ENCODE measurements at places on chromosomes 5 and 9. TPM values are rescaled to one million over a fixed set of nuclear protein-coding genes. Genes with fewer than 3 reads are reported as not detected.

GRCh38 chr5:128276537-128277216, 193.1 kb downstream of the SLC12A2 start:
- DNase-seq: no peak

DNA sequence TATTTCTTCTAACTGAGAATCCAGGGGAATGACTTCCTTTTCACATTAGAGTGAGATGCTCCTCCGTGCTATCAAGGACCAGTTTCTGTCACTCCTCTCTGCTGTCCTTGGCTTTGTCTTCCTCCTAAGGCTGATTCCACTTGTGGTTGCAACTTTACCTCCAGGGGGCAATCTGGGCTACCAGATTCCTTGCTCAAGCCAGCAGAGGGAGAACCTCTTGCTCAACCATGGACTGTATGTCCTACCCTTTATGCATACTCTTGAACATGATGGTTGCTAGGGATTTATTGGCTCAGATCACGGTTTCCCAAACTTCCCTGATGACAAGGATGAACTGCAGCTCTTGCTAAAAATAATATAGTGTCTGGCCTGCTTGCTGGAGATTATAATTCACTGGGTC, 24.0 kb downstream of the NNT start:
- DNase-seq: peak; percentile 47

GRCh38 chr9:136619742-136620440, 42.8 kb upstream of the EGFL7 start:
- no peak for DNase-seq

Gene GPR150
- polyA plus RNA-seq: 0.06 TPM

Gene WHRN
- polyA plus RNA-seq: 4.6 TPM
